ENCODE measurements at places on chromosomes 13 and 19. TPM values are rescaled to one million over a fixed set of nuclear protein-coding genes. Genes with fewer than 3 reads are reported as not detected.

DNA sequence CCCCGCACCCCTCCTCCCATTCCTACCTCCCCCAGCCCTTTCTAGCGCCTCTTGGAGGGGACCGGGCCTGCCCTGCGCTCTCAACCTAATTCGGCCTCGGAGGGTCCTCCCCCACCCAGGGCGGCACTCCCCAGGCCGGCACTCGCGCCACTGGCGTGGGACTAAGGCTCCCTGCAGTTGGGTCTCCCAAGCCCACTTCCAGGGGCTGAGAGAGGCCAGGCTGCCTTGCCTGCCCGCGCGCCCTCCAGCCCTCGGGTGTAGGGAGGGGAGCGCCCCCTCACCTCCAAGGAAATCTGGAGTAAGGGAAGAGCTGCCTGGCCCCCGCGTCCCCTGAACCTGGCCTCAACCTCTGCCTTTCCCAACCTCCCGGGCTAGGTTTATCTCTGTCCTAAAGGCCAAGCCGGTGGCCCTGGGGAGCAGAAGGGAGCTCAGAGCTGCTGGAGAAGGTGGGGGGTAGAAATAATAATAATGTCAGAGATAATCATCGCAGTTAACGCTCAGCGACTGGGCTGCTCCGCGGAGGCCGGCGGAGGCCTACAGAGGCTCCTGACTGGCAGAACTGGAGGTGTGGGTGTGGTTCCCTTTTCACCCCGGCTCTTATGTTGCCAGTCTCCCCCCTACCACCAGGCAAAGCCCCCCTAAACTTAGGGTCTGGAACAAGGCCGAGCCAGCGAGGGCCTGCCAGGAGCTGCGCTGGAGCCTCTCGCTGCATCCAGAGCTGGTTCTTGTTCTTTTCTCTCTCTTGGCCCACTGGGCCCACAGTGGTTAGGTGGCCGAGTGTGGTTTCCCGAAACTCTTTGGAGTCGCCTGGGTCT is 9.6 kb downstream of the ZIC2 start:
- peaks cover 88% of the 10 kb centered on the region for H3K27me3 ChIP-seq
- DNase-seq: no peak
- H3K4me3 ChIP-seq: no peak overlapping the region
- H3K27ac ChIP-seq: no peak overlapping the region

DNA sequence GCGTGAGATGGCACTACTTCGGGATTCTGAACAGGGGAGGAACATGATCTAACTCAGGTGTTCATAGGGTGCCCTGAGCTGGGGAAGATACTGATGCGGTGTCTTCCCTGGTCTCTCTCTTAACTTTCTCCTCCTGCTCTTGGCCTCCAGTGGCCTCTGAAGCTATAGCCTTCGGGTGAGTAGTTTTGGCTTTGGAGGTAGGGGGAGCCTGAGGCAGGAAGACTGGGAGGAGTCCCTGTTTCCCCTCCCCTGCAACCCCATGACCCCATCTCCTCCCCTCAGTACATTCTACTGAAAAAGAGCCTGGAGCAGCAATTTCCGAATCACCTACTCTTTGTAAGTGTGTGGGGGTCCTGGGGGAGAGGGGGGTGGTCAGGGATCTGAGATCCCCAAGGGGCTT is 3.5 kb downstream of the SELENOV start:
- no peak overlapping the region for H3K4me3 ChIP-seq
- DNase-seq: no peak
- peaks cover 35% of the 10 kb centered on the region for H3K27me3 ChIP-seq
- peaks cover 1% of the 10 kb centered on the region for H3K36me3 ChIP-seq
- H3K27ac ChIP-seq: no peak overlapping the region

DNA sequence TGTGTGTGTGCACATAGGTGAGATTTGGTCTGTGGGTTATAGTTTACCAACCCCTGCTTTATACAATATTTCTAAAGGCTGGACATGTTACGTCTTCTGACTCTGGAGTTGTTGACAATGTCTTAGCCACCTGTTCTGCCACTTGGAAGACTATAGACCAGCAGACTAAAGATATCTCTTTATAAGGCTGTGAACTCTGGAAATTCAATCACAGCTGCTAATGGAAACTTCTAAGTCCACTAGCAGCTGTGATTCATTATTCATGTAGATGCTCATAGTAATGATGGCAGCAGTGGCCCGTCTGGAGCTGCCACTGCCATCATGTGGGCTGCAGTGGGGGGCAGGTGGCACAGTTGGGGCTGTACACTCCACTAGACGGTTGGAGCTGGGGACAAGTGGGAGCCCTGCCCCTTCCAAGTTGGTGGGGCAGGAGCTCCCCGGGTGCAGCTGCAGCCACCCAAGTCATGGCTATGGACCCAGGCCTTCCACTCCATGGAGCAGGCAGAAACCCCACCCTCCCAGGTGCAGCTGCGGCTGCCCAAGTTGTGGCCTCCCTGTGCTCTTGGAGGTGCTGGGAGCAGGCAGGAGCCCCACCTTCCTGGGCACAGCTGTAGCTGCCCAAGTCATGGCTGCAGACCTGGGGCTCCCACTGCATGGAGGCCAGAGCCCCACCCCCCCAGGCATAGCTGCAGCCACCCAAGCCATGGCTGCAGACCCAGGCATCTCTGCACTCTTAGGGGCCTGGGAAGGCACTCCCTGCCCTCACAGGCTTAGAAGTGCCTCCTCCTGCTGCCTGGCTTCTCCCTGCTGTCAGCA is 8.8 kb downstream of the IGFL4 start:
- no peak overlapping the region for H3K4me3 ChIP-seq
- H3K4me1 ChIP-seq: peaks cover 3% of the 10 kb centered on the region
- H3K27me3 ChIP-seq: peaks cover 6% of the 10 kb centered on the region
- H3K27ac ChIP-seq: no peak overlapping the region
- no peak for DNase-seq

- H3K27me3 ChIP-seq: peaks cover 18% of the 10 kb centered on the region
- no peak overlapping the region for H3K4me3 ChIP-seq
- no peak for DNase-seq
- no peaks in the 10 kb centered on the region for H3K36me3 ChIP-seq
- H3K27ac ChIP-seq: no peak overlapping the region
These were observed 133.3 kb downstream of the USP12 start for GRCh38 chr13:27038323-27038722.

DNA sequence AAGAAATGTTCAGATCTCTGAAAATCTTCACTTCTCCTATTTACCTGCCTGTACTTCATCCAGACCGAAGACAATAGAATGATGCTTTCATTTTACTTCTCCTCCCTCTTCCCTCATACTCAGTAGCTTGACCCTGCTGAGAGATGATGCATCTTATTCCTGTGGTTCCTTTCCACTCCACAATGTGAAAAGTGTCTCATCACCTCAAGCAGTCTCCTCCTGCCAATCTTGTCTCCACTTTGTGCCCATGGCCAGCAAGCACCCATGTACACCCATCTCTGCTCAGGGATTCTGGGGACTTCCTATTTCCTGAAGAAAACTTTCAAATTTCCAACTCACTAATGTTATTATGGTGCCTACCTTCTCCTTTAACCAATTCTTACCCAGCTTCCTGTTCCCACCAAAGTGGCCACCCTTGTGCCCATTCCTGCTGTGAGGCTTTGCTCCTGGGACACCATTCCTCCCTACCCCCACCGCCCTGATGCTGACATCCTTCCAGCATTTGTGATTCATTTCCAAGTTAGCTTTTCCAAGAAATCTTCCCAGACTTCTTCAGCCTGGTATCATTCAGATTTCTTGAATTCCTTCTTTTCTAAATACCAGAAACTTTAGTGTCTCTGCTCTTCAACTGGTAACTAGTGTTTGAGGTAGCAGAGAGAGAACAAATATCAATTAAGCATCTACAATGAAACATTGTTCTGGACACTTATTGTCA is 212.5 kb downstream of the POSTN start:
- DNase-seq: no peak
- H3K27ac ChIP-seq: no peak overlapping the region
- H3K27me3 ChIP-seq: no peaks in the 10 kb centered on the region
- no peaks in the 10 kb centered on the region for H3K4me1 ChIP-seq
- no peak overlapping the region for H3K4me3 ChIP-seq
- no peaks in the 10 kb centered on the region for H3K36me3 ChIP-seq

DNA sequence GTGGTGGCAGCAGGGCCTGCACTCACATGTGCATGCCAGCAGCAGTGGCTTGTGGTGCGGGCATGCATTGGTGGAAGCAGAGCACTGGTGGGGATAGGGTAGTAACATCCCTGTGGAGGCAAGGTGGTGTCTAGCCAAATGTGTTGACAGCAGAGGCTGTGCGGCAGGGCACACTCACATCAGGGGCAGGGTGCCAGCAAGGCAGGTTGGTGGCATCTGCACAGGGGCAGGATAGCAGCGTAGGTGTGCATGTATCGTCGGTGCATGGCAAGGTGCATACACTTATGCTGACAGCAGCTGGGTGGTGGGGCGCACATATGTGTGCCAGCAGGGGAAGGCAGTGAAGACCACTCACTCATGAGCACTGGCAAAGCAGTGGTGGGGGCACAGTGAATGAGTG is 211.5 kb upstream of the CSNK1A1L start:
- H3K27ac ChIP-seq: no peak overlapping the region
- no peaks in the 10 kb centered on the region for H3K4me1 ChIP-seq
- no peak overlapping the region for H3K4me3 ChIP-seq

GRCh38 chr19:47379381-47379938 is 30.3 kb downstream of the DHX34 start:
- peaks cover 30% of the 10 kb centered on the region for H3K4me1 ChIP-seq
- no peaks in the 10 kb centered on the region for H3K27me3 ChIP-seq
- no peak overlapping the region for H3K27ac ChIP-seq
- peaks cover 17% of the 10 kb centered on the region for H3K36me3 ChIP-seq
- DNase-seq: no peak

GRCh38 chr13:74669149-74669548 is 534.9 kb upstream of the KLF12 start:
- H3K27me3 ChIP-seq: peaks cover 6% of the 10 kb centered on the region
- H3K27ac ChIP-seq: no peak overlapping the region
- H3K4me3 ChIP-seq: no peak overlapping the region
- H3K36me3 ChIP-seq: no peaks in the 10 kb centered on the region

ZNF468 gene
- total RNA-seq: 26.7 TPM

DNA sequence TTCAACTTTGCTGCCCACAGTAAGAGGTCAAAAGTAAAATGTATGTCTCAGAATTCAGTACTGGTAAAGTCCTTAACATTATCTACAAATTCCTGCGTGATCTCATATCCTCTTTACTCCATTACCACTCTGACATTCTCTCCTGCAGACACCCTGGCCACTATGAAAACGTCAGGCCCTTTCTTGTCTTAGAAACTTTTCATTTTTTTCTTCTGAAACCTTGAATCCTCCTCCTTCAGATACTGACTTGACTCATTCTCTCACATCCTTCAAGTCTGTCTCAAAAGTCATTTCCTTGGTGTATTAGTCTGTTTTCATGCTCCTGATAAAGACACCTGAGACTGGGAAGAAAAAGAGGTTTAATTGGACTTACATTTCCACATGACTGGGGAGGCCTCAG is 262.3 kb downstream of the POU4F1 start:
- no peak for DNase-seq
- no peak overlapping the region for H3K27ac ChIP-seq
- H3K4me3 ChIP-seq: no peak overlapping the region
- no peaks in the 10 kb centered on the region for H3K4me1 ChIP-seq
- no peaks in the 10 kb centered on the region for H3K36me3 ChIP-seq

Data from activated CD8-positive, alpha-beta T cell treated with anti-CD3 and anti-CD28 coated beads, Interleukin-2, amount 10 ng/mL, durations not matched to agents 7 days and 5 days (primary cell).